ENCODE measurements at places on chromosomes 4 and X.

DNA sequence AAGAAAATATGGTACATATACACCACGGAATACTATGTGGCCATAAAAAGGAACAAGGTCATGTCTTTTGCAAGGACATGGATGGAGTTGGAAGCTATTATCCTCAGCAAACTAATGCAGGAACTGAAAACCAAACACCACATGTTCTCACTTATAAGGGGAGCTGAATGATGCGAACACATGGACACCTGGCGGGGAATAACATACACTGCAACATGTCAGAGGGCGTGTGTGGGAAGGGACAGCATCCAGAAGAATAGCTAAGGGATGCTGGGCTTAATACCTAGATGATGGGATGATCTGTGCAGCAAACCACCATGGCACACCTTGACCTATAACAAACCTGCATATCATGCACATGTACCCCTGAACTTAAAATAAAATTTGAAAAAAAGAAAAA is 19.5 kb upstream of the CNKSR2 start:
- no peak for DNase-seq

DNA sequence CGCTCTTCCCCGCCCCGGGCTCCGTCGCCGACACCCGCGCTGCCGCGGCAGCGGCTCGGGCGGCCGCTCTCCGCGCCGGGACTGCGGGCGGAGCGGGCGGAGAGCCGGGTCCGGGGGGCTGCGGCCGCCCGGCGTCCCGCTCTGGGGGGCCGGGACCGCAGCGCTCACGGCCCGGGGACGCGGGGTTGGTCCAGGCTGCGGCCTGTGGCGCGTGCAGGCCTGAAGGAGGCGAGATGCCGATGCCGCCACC is 492 bp downstream of the GALNT7 start:
- DNase-seq: no peak

DNA sequence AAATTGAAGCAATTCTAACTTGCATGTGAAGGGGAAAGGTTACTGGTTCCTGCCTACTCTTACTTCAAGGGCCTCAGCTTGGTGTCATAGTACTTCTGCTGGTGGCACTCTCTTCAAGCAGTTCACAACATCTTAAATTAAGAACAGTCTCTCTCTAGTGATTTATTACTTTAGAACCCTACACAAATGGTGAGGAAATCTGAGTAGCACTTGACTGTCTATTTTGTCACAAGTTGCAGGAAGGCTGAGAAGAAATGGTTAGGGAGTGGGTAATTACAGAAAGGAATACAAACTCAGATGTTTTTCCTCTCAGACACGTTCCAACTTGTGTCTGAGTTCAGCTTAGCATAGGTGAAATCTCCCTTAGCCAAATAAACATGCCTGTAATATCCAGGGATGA is 242.3 kb upstream of the GRIA3 start:
- DNase-seq: no peak

GRCh38 chr4:101083131-101083530 is 264.2 kb downstream of the PPP3CA start:
- no peak for DNase-seq
